Activated CD8-positive, alpha-beta memory T cell treated with anti-CD3 and anti-CD28 coated beads, Interleukin-2, amount 50 U/mL, for 4 hours (primary cell): ENCODE measurements at places on chromosomes 2 and 18.

- no peak for DNase-seq
These were observed 144.9 kb downstream of the SEPTIN10 start for GRCh38 chr2:109468893-109469292.

GRCh38 chr2:60614319-60614718, 60.9 kb upstream of the BCL11A start:
- DNase-seq: no peak

- no peak for DNase-seq
These were observed 151.8 kb downstream of the MBP start for GRCh38 chr18:76980663-76981395.

DNA sequence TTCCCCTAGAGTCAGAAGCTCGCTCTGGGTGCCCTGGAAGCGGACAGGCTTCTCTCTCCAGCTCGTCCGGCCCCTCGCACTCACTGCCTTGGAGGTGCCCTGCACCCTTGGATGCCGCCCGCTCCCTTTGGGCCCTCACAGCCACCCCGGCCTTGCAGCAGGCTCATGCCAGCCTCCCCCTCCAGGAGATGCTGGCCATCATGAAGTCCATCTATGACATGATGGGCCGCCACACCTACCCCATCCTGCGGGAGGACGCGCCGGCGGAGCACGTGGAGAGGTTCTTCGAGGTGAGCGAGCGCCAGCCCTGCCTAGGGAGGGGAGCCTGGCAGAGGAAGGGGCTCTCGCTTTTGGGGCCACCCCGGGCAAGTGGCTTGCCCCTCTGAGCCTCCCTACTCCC, 20.3 kb upstream of the FAHD2A start:
- DNase-seq: no peak

GRCh38 chr2:17479875-17480274, 38.4 kb downstream of the RAD51AP2 start:
- no peak for DNase-seq

DNA sequence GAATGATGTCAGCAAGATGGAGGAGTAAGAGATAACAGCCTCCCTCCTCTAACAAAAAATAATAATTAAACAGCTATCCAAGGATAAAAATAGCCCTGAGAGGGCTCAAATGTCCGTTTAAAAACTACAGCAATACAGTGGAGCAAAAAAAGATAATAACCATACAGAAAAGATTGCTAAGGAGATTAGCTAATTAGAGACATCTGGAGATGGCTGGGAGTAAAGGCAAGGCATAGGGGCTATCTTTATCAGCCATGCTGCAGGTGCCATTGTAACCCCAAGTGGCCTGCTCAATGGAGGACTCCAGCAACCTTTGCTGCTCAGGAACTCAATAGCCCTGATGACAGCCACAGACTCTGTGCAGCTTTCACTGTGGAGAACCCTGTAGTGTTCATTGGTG, 42.7 kb downstream of the MDH1 start:
- no peak for DNase-seq

- no peak for DNase-seq
These were observed 2.2 kb downstream of the MPP4 start for GRCh38 chr2:201696151-201696659.

DNA sequence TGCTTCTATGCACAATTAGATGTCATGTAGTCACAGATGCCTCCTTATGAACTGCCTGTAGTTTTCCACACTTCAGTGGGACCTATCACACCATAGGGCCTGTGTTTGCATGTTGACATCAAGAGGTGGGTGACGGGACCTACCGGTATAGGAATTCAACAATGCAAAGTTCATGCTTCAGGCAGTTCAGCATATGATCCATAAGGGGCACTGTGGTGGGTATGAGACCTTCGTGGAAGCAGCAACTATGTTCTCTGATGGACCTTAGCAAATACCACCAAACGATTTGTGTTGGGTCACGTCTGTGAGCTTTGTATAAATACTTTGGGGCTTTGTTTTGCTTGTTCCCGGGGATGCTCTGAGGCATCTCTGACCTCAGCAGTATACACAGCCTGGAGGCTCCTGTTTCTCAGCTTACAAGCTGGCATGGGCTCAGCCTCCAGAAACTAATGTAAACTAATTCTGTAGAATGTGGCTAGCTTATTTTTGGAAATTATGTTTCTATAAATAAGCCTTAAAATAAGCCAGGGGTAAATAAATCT, 111.6 kb downstream of the DTNA start:
- no peak for DNase-seq

GRCh38 chr18:45015788-45016128, 335.1 kb downstream of the SETBP1 start:
- no peak for DNase-seq

DNA sequence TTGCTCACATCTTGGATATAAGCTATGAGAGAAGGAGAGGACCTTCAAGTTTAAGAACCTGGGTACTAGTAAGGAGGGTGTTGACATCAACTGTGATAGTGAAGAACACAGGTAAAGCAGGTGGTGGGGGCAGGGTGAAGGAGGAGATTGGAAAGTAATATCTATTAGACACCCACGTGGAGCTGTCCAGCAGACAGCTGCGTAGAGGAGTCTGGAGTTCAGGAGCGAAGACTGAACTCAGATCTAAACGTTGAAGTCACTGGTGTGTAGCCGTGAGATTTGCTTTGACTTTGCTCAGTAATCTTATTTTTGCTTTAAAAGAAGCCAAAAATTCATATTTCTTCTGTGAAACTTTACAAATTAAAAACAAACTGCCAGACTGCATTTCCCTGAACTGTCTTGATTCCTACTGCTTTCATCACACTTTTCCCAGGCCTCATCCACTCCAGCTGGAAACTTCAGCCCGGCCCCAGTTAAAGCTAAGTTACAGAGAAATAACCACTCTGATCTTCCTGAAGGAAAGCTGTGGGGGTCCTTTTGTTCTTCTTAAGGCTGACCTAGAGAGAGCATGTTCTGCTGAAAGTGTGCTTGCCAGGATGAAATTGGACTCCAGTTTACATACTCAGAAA, 533.3 kb downstream of the CNTNAP5 start:
- no peak for DNase-seq

DNA sequence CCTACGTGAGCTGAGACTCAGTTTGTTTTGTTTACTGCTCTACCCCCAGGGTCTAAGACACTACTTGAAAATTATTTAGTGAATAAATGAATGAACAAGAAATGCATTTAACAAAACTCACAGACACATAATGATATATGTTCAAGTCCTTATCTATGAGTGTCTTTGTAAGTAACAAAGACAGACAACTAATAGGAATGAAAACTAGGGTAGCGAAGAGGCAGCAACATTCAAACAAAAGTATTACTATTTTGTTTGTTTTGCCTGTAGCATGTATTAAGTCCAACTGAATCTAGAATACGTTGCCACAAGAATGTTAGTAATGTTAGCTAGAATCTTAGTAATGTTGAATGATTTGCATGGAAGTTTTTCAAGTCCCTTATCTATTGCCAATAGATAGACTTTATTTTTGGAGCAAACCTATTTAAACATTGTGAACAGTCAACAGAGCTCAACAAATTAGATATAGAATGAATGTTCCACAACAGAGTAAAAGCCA, 144.8 kb upstream of the VWC2L start:
- no peak for DNase-seq

- DNase-seq: no peak
These were observed 31.2 kb downstream of the MARCHF4 start for GRCh38 chr2:216341121-216341520.
